ENCODE measurements at places on chromosomes 2 and 18. TPM values are rescaled to one million over a fixed set of nuclear protein-coding genes. Genes with fewer than 3 reads are reported as not detected.

Gene CROCC2
- total RNA-seq: not detected

Gene G6PC2
- total RNA-seq: not detected

Gene NOSTRIN
- total RNA-seq: not detected

Gene RGPD3
- total RNA-seq: 0.44 TPM

GRCh38 chr2:15189216-15189615, 371.9 kb downstream of the NBAS start:
- DNase-seq: no peak
- H3K27ac ChIP-seq: no peak overlapping the region
- H3K36me3 ChIP-seq: peaks cover 25% of the 10 kb centered on the region
- H3K27me3 ChIP-seq: no peaks in the 10 kb centered on the region
- H3K4me3 ChIP-seq: no peak overlapping the region

DNA sequence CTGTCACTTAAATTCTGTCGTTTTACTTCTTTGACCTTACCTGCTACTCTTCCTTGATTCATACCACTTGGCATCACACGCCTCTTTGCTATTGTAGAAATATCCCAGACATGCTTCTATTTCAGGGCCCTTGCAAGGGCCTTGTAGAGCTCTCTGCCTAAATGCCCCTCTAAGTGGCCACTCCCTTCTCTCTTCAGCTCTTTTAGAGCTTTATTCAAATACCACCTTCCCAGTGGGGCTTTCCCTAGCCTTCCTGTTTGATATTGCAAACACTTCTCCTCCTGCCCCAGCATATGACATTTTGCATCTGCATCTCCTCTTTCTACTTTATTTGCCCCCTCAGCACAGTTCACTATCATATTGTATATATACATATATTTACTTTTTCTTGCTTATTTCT, 54.0 kb downstream of the PELI1 start:
- H3K27ac ChIP-seq: no peak overlapping the region
- peaks cover 38% of the 10 kb centered on the region for H3K36me3 ChIP-seq
- peaks cover 4% of the 10 kb centered on the region for H3K4me1 ChIP-seq

GRCh38 chr2:59786684-59787083, 766.8 kb downstream of the BCL11A start:
- H3K4me3 ChIP-seq: no peak overlapping the region
- H3K27me3 ChIP-seq: no peaks in the 10 kb centered on the region
- H3K27ac ChIP-seq: no peak overlapping the region
- H3K4me1 ChIP-seq: no peaks in the 10 kb centered on the region
- no peaks in the 10 kb centered on the region for H3K36me3 ChIP-seq
- DNase-seq: no peak

DNA sequence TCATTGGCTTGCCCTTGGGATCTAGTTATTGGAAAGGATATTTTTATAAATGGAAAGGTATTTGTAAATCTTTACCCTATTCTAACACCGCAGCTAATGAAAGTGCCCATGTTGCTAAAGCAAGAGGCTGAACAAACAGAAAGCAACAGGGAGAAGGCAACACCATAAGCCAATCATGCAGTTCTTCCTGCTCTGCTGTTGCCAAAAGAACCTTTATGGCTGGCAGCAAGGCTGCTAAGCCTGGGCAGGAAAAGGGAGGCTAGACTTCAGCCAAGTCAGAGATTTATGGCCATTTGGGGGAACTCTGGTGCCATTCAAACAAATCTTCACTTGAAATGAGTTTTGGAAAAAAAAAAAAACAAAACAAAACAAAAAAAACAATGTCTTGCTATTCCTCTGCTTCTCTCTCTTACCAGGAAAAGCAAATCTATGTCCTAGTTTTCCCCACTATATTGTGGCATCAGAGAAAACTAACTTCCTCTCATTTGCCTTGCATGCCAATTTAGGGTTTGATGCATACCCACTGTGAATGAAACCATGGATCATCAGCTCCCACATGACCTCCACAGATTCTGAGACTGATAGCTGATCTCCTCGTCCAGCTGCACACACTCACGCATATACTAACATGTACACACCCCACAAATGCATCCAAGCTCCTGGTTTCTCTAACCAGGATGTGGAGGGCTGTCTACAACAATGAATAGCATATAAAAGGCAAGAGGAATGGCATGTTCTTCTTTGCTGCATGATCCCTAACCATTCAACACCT, 179.3 kb downstream of the C1D start:
- no peak overlapping the region for H3K27ac ChIP-seq
- no peaks in the 10 kb centered on the region for H3K27me3 ChIP-seq
- DNase-seq: no peak
- no peak overlapping the region for H3K4me3 ChIP-seq
- H3K4me1 ChIP-seq: no peaks in the 10 kb centered on the region
- no peaks in the 10 kb centered on the region for H3K36me3 ChIP-seq

DNA sequence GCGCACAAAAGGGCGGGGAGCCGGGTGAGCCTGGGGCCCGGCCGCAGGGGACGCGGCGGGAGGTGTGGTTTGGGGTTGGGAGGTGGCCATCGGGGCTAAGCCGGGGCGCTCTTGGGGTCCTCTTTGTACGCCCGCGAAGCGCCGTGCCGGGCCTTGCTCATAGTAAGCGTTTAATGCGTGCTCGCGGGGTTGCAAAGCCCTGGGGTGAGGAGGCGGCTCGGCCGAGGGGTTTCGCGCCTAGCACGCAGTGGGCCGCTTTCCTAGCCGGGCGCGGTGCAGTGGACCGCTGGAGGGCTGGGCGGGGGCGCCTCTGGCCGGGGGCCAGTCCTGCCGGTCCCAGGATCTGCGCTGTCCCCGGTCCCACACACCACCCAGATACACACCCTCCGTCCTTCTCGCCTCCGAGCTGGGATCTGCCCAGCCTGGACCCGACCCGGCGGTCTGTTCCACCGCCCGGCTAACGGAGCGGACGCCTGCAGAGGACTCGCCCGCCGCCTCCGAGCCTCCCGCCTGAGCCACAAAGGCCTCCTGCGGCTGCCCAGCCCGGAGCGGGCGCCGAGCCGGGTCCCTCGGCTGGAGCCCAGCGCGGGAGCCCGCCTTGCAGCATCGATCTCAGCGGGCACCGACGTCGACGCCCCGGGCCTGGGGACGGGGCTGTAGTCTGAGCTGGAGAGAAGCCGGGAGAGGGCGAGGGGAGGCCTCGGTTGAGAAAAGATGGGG, 564 bp downstream of the DPYSL5 start:
- peaks cover 39% of the 10 kb centered on the region for H3K4me1 ChIP-seq
- H3K36me3 ChIP-seq: no peaks in the 10 kb centered on the region
- H3K4me3 ChIP-seq: no peak overlapping the region
- H3K27ac ChIP-seq: no peak overlapping the region

DNA sequence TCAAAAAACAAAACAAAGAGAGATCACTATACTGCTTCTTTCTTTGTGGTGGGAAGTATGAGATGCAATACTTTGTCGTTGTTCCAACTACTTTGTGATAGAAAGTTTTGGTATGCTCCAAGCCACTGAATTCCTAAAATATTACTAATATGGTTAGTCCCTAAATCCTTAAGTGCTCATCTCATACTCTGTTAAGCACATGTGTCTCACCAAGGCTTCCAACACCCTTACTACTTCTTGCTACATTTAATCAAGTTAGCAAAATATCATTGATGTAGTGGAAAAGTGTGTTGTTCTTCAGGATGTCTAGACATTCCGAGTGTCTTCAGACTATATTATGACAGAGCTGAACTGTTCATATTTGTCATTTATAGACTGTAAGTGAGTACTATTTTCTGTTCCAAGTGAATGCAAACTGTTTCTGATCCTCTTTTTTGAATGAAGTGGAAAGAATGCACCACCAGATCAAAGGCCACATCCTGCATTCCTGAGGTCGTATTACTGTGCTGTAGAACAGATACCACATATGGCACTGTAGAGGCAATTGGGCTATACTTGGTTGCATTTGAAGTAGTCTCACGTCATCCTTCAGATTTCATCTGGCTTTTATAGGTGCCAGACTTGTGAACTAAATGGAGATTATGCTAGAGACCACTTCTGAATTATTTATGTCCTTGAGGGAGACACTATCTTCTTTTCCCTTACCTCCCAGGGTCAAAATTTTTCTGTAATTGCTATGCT, 298.4 kb upstream of the ZNF521 start:
- no peak overlapping the region for H3K27ac ChIP-seq
- no peaks in the 10 kb centered on the region for H3K27me3 ChIP-seq
- H3K4me1 ChIP-seq: no peaks in the 10 kb centered on the region
- H3K4me3 ChIP-seq: no peak overlapping the region
- no peaks in the 10 kb centered on the region for H3K36me3 ChIP-seq

GRCh38 chr2:136251885-136252585, 134.1 kb upstream of the CXCR4 start:
- H3K27ac ChIP-seq: no peak overlapping the region
- H3K4me3 ChIP-seq: no peak overlapping the region
- no peaks in the 10 kb centered on the region for H3K36me3 ChIP-seq

- H3K27me3 ChIP-seq: no peaks in the 10 kb centered on the region
- no peaks in the 10 kb centered on the region for H3K4me1 ChIP-seq
- H3K4me3 ChIP-seq: no peak overlapping the region
- DNase-seq: no peak
- no peak overlapping the region for H3K27ac ChIP-seq
Observed at GRCh38 chr2:78941751-78942150, 83.8 kb upstream of the REG3G start.
